ENCODE measurements at places on chromosomes 5 and 9. TPM values are rescaled to one million over a fixed set of nuclear protein-coding genes. Genes with fewer than 3 reads are reported as not detected.

DNA sequence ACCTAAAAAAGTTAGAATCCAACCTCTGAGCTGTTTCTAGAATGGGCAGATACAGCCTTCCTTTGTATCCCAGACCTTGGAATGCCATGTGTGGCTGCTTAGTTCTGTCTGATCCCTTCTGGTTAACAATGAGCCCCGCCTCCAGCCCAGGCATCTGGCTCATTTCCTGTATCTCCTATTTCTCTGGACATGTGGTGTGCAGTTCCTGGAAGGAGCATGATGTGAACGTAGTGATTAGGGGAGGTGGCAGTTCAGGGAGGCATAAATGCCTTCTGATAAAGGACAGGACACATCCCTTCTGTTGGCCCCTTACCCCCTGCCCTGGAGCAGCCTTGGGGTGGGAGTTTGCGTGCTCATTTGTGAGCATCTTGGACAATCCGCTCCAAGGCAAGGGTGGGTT lies 243.0 kb downstream of the ZSWIM6 start:
- H3K4me1 ChIP-seq: no peaks in the 10 kb centered on the region
- no peak overlapping the region for H3K4me3 ChIP-seq
- H3K36me3 ChIP-seq: no peaks in the 10 kb centered on the region

DNA sequence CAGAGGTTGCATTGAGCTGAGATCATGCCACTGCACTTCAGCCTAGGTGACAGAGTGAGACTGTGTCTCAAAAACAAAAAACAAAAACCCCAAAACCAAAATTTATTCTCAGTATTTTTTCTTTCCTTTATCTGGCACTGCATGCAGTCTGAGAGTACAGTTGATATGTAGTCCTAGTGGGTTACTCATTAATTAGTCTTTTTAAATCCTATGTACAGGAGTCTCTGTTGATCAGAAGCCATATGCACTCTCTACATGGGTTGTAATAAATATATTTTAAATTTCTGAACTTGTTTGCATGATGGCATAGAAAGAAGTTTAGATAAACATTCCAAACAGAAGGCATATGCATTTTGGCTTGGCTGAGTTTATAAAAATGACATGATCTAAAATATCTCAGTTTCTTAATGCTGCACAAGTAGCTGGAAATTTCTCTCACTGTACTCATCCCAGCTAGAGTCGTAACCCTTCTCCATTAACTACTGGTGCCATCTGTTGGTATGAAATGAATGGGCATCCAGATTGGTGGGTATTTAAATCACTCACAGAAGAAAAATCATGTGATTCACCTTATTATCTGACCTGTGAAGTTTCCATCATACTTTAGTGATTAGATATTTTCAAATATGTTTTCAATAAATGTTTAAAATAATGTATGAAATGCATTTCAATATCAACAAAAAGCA lies 284.8 kb downstream of the CTNND2 start:
- H3K4me1 ChIP-seq: no peaks in the 10 kb centered on the region
- no peak for DNase-seq
- H3K27me3 ChIP-seq: no peaks in the 10 kb centered on the region
- H3K36me3 ChIP-seq: no peaks in the 10 kb centered on the region
- H3K27ac ChIP-seq: no peak overlapping the region
- H3K4me3 ChIP-seq: no peak overlapping the region

- H3K36me3 ChIP-seq: no peaks in the 10 kb centered on the region
- H3K4me1 ChIP-seq: peaks cover 4% of the 10 kb centered on the region
- no peak for DNase-seq
- H3K4me3 ChIP-seq: no peak overlapping the region
These were observed 56.0 kb downstream of the ZNF462 start for GRCh38 chr9:106918825-106919509.

GRCh38 chr5:43389679-43390329 lies 22.4 kb downstream of the CCL28 start:
- H3K36me3 ChIP-seq: peaks cover 9% of the 10 kb centered on the region
- H3K27ac ChIP-seq: no peak overlapping the region
- H3K4me1 ChIP-seq: no peaks in the 10 kb centered on the region
- H3K27me3 ChIP-seq: no peaks in the 10 kb centered on the region

DNA sequence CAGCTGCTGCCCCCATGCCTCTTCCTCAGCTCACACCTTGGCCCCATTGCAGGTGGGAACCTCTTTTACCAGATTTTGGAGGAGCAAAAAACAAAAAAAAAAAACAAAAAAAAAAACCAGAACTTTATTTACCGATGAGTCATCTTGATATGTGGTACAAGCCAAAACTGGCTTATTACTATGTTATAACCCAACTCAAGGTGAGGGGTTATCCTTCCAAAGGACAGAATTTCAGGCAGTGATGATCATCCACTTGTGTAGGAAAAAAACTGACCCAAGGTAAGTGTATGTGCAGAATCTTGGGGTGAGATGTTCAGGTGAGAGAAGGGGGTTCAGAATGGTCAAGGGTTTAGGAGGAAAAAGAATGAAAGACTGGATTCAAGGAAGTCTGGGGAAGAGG lies 142.6 kb upstream of the FST start:
- no peaks in the 10 kb centered on the region for H3K4me1 ChIP-seq
- no peak for DNase-seq
- no peak overlapping the region for H3K27ac ChIP-seq
- no peaks in the 10 kb centered on the region for H3K27me3 ChIP-seq
- H3K36me3 ChIP-seq: no peaks in the 10 kb centered on the region
- H3K4me3 ChIP-seq: no peak overlapping the region

- no peak overlapping the region for H3K4me3 ChIP-seq
- no peak for DNase-seq
- no peaks in the 10 kb centered on the region for H3K36me3 ChIP-seq
- H3K27ac ChIP-seq: no peak overlapping the region
- H3K27me3 ChIP-seq: no peaks in the 10 kb centered on the region
- peaks cover 18% of the 10 kb centered on the region for H3K4me1 ChIP-seq
These were observed 128.1 kb downstream of the STARD4 start for GRCh38 chr5:111384220-111384619.

GRCh38 chr9:69391487-69391886 lies 66.5 kb downstream of the ENTREP1 start:
- no peaks in the 10 kb centered on the region for H3K36me3 ChIP-seq
- no peak overlapping the region for H3K27ac ChIP-seq
- H3K4me3 ChIP-seq: no peak overlapping the region
- H3K4me1 ChIP-seq: no peaks in the 10 kb centered on the region

- H3K4me1 ChIP-seq: no peaks in the 10 kb centered on the region
- H3K4me3 ChIP-seq: no peak overlapping the region
- H3K27me3 ChIP-seq: no peaks in the 10 kb centered on the region
These were observed 15.7 kb upstream of the TBC1D9B start for GRCh38 chr5:179923436-179923835.

DNA sequence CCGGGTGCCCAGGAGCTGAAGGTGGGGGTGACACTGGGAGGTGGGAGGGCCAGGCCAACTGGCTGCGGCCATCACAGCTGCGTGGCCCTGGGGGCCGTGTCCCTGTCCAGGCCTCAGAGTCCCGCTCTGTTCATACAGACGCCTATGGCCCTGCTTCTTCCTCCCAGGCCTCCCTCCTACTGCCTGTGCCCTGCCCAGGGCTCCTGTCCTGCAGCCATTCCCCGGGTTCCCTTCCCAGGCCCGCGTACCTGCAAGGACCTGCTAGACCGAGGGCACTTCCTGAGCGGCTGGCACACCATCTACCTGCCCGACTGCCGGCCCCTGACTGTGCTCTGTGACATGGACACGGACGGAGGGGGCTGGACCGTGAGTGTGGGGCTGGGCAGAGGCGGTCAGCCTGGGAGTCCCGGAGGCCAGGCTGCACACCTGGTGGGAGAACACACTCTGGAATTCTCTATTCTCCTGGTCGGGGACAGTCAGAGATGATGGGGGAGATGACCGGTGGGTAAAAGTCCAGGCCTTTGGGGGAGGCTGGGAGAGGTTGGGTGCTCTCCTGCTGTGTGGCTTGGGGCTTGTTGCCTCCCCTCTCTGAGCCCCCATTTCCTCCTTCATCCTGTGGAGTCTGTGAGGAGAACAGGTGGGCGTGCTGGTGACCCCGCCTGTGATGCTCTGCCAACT lies 4.5 kb downstream of the FCN2 start:
- DNase-seq: no peak
- H3K4me3 ChIP-seq: no peak overlapping the region
- no peaks in the 10 kb centered on the region for H3K4me1 ChIP-seq
- H3K36me3 ChIP-seq: no peaks in the 10 kb centered on the region
- H3K27me3 ChIP-seq: no peaks in the 10 kb centered on the region

DNA sequence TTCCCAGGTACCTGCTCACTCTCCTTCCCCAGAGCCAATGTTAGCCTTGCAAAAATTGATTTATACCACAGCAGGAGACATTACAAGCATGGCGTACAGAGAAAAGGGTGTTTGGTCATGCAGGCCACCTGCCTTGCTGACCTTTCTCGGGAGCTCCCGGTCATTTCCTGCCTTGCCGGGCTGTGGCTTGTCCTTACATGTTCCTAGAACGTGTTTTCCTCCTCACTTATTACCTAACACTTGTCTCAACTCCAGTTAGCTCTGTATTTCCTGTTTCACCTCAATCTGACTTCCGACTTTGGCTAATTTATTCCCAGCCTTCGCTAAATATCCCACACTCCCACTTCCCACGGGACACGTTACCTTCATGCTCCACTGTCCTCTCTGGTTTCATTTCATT lies 282.5 kb downstream of the ICE1 start:
- H3K36me3 ChIP-seq: no peaks in the 10 kb centered on the region
- H3K27me3 ChIP-seq: no peaks in the 10 kb centered on the region
- H3K4me3 ChIP-seq: no peak overlapping the region
- no peak for DNase-seq
- no peak overlapping the region for H3K27ac ChIP-seq

GRCh38 chr9:123089040-123089439 lies 55.6 kb downstream of the GPR21 start:
- no peak overlapping the region for H3K4me3 ChIP-seq
- DNase-seq: no peak
- no peaks in the 10 kb centered on the region for H3K4me1 ChIP-seq
- H3K27ac ChIP-seq: no peak overlapping the region
- peaks cover 4% of the 10 kb centered on the region for H3K36me3 ChIP-seq

DNA sequence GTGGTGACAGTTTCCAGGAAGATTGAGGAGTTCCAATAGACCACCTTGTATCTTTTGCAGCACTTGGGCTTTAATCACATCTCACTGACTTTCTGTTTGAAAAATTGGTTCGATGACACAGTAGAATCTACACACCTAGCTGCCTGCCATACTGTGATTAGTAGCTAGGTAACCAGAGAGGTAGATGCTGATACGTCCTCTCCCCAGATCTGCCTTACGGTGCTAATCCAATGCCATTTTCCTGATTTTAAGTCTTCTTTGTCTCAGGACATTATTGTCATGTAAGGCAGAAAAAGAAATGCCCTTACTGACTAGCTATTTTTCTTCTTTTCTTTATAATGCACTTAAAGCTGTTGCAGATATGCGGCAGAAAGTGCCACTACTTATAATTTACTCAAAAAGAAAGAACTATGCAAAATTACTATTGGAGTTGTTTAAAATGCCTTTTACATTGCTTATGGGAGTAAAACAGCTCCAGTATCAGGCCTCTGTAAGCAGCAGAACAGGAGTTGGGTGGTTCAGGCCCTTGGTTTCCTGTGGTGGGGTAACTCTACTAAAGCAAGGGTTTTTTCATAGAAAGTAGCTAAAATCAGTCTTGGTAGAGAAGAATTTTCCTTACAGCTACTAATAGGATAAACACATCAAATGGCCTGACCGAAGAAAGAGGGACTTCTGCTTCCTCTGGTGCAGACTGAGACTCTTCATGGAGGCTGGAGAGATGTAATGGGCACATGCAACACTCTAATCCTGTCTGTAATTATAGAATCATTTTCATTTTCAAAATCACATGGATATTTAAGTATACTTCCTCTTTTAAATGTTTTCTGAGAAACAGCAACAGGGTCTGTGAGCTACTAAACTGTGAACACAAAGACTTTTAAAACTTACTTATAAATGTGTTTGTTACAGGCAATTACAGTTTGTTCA lies 177.2 kb downstream of the MAPKAP1 start:
- no peak overlapping the region for H3K27ac ChIP-seq
- no peak for DNase-seq
- H3K36me3 ChIP-seq: peaks cover 4% of the 10 kb centered on the region
- no peaks in the 10 kb centered on the region for H3K27me3 ChIP-seq

DNA sequence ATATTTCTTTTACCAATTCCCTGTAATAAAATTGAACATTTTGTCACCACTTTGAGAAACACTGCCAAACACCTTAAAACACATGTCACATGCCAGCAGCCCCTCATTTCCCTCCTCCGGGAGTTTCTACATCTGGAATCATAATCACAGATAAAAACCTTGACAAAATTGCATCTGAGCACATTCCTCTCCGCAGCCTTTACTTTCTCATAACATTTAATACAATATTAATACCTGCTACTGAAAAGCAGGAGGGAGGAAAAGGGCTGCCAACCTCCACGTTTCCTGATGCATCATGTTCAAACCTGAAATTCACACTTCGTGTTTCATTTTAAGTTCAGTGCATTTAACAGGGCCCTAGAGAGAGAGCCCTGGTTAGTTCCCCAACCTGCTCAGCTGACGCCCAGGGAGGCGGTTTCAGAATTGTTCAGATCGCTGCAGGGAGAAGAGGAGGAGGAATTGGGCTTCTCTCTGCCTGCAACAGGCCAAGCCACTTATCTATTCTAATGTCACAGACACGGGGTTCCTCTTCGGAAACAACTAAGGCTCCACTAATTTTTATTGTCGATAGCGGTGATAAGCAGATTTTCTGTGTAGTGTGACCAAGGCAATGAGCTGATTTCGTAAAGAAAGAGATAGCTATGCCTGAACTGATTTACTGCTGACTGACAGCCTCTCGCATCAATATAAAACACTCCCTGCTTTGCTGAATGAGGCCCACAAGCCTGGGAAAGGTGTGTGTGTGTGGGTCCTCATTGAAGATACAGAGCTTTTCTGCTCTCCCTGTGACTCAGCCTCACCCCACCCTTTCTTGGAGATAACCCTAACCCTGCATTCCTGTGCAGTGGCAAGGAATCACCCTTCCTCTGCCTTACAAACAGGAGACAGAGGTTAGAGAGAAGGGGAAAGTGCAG lies 4.9 kb upstream of the LHX2 start:
- no peaks in the 10 kb centered on the region for H3K36me3 ChIP-seq
- H3K27ac ChIP-seq: no peak overlapping the region
- peaks cover 2% of the 10 kb centered on the region for H3K4me1 ChIP-seq
- DNase-seq: no peak

DNA sequence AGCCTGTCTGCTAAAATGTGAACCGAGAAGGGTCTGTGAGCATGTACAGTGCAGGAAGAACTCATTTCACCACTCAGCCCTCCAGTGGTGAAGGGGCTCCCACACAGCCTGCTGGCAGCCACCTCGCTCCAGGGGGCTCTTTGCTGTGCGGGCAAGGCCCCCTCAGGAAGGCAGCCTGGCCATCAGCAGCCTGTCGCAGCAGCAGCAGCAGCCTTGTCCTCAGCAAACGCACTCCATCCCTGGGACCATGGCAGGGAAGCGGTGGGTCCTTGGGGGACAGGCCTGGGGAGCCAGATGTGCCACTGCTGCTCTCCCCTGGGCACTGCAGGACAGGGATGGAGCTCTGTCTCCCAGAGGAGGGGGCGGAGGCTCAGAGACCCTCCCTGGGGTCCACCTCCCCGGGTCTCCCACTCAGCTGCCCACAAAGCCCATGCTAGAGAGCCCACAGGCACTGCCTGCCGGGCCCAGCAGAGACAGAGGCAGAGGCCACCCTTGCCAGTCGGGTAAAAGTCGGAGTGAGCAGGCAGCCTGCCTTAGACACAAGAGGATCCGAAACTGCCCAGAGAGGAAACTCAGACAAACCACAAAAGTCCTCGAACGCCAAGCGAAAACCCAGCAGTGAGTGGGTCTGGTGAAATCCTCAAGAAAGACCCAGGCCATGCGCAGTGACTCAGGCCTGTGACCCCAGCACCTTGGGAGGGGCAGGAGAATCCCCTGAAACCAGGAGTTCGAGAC lies 8.0 kb downstream of the BRD3 start:
- H3K36me3 ChIP-seq: no peaks in the 10 kb centered on the region
- no peak overlapping the region for H3K27ac ChIP-seq
- DNase-seq: no peak
- H3K27me3 ChIP-seq: no peaks in the 10 kb centered on the region

Gene LECT2
- not detected for total RNA-seq

Gene PHF2
- total RNA-seq: 38.5 TPM

Gene SOX30
- total RNA-seq: 0.10 TPM

Gene PCDHGA1
- total RNA-seq: not detected

Gene TSSK1B
- total RNA-seq: not detected
